H54 (cell line): ENCODE measurements at places on chromosomes 7 and 10.

DNA sequence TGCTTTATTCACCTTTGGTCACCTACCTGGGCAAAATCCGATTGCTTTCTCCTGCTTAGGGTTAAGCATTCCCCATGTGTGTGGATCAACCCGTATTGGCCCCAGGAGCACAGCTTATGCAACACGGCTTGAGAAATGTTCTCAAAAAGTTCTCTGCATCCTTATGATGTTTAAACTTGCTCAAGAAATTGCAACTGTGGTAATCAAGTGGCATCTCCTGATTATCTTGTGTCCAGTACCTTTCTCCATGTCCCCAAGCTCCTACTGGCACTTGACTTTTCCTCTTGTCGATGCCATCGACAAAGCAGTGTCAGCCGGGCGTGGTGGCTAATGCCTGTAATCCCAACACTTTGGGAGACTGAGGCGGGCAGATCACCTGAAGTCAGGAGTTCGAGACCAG, 4.7 kb upstream of the PKD2L1 start:
- DNase-seq: no peak

- DNase-seq: no peak
Observed at GRCh38 chr10:43198682-43199005, 60.4 kb downstream of the CSGALNACT2 start.

- DNase-seq: no peak
Observed at GRCh38 chr10:132548869-132549268, 11.3 kb downstream of the INPP5A start.

- peak; percentile 82 for DNase-seq
Observed at GRCh38 chr10:110336111-110336721, 31.5 kb upstream of the SMNDC1 start.

DNA sequence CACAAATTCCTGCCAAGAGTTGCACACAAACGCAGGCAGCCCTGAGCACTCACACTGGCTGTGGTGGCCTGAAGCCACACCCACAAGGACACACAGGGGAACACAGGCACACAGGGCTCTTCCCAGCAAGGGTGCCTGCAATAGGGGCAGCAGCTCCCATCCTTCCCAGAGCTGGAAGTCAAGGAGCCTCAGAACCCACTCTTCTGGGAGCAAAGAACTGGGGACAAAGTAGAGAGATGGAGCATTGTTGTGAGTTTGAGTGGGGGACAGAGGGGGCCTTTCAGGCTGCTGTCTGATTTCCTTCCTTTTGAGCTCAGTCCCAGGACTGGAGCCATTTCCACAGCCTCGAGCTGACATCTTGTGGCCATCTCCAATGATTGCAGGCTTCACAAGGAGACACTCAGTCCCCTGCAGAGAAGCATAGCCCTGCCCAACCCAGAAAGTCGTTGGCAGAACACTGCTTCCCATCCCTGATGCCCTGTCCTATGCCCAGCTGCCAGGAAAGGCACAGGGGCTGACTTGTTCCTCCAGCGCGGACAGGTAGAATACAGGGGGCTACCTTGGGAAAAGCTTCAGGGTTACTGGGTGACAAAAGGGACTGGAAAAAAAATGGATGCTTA, 34.4 kb upstream of the SLF2 start:
- DNase-seq: peak; percentile 75

DNA sequence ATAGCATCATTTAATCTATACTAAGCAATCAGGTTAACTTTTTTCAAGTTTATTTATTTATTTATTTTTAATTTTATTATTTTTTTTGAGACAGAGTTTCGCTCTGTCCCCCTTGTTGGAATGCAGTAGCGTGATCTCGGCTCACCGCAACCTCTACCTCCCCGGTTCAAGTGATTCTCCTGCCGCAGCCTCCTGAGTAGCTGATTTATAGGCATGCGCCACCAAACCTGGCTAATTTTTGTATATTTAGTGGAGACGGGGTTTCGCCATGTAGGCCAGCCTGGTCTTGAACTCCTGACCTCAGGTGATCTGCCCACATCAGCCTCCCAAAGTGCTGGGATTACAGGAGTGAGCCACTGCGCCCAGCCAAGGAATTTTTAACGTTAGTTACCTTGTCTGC, 635 bp upstream of the MYPN start:
- no peak for DNase-seq

GRCh38 chr10:44820094-44820493, 91.0 kb upstream of the TMEM72 start:
- no peak for DNase-seq

DNA sequence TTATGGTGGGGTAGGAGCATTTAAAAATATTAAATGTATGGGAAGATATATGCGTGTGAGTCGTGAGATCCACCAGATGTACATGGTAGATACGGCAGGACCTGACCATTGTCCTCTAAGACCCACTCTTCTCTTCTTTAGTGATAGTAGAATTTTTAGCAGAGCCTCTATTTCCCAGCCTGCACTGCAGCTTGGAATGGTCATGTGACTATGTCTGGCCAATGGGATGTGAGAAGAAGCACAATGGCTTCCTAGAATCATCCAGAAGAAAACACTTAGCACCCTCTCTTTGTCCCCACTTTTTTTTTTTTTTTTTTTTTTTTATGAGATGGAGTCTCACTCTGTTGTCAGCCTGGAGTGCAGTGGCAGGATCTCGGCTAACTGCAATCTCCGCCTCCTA, 86.6 kb upstream of the CYTH3 start:
- no peak for DNase-seq

- DNase-seq: no peak
Observed at GRCh38 chr7:132548489-132549078, 27.7 kb downstream of the PLXNA4 start.

GRCh38 chr7:95917634-95918033, 145.3 kb downstream of the DYNC1I1 start:
- no peak for DNase-seq

- DNase-seq: no peak
Observed at GRCh38 chr10:5697342-5697741, 12.7 kb downstream of the TASOR2 start.

- peak; percentile 45 for DNase-seq
Observed at GRCh38 chr7:19442016-19442785, 266.6 kb downstream of the POLR1F start.

- no peak for DNase-seq
Observed at GRCh38 chr7:139532636-139533155, 9.2 kb downstream of the CLEC2L start.

- DNase-seq: no peak
Observed at GRCh38 chr10:96208946-96209345, 62.4 kb downstream of the BLNK start.

GRCh38 chr7:51702673-51703072, 386.1 kb upstream of the COBL start:
- no peak for DNase-seq

- DNase-seq: no peak
Observed at GRCh38 chr7:130853503-130854279, 119.7 kb upstream of the KLF14 start.

DNA sequence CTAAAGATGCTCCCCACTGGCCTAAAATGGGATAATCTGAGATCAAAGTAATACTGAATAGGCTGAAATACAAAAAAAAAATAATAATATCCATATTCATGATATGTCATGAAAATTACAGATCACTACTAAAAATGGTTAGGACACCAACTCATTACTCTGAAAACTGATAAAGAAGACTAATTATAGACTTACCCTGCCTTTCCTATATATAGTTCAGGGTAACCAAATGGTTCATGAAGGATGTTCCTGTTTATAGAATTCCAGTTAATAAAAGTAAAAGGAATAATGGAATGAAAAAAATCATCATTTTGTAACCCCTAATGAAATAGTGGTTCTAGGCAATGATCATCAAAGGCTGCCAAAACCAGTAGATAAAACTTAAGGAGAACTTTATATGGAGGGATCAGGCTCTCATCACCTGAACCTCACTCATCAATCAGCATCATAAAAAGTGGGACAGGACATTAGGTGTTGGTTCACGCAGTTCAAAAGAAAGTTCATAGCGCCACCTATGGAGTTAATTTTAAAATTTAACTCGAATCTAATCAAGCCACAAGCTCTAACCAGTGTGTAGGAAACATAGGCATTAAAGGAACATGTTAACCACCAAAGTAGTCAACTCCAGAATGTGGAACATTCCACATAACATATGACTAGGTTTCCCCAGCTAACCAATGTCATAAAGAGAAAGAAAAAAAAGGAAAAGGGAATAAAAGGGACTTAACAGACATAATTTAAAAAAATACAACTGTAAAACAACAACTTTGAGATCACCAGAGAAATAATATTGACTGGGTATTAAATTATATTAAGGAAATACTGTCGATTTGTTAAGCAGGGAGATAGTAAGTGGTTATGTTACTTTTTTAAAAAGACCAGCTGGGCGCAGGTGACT, 35.7 kb downstream of the P4HA1 start:
- no peak for DNase-seq

DNA sequence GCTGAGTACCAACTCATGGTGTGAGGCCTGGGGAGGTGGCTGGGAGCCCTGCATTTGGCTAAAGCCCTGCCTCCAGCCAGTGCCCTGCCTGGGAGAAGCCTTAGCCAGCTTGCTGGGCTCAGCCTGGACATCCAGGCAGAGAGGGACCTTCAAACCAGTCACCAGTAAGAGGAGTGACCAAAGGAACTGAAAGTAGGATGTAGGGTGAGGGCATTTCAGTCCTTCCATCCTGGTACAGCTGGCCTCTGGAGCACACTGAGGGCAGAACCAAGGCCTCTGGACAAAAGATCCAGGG, 124.8 kb downstream of the ADCY1 start:
- DNase-seq: no peak

GRCh38 chr10:102660888-102661657, 16.8 kb downstream of the TRIM8 start:
- no peak for DNase-seq

DNA sequence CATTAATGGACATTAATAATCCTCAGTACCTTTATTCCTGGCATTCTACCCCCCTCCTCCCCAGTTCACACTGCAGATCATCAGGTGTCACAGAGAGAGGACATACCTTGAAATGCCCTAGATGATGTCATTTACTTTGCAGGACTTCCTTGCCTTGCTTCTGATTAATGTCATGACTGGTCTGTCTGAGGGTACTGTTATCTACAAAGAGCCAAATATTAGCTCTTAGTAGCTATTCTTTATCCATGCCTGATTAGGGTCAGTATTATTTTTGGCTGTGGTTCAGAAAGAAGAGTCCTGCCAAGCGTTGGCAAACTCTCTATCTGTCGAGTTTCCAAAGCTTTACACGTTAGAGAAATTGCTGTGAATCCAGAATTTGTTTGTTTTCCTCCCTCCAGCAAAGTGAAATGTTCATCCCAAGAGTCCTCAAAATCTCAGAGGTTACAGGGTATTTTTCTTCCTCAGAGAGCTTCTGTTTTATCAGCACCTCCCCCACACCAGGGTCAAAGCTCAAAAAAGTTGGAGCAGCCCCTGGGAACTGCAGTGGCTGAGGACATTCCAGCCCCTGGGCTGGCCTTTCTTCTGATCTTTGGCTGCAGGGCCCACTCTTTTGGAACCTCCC, 12.6 kb downstream of the SCD start:
- no peak for DNase-seq

DNA sequence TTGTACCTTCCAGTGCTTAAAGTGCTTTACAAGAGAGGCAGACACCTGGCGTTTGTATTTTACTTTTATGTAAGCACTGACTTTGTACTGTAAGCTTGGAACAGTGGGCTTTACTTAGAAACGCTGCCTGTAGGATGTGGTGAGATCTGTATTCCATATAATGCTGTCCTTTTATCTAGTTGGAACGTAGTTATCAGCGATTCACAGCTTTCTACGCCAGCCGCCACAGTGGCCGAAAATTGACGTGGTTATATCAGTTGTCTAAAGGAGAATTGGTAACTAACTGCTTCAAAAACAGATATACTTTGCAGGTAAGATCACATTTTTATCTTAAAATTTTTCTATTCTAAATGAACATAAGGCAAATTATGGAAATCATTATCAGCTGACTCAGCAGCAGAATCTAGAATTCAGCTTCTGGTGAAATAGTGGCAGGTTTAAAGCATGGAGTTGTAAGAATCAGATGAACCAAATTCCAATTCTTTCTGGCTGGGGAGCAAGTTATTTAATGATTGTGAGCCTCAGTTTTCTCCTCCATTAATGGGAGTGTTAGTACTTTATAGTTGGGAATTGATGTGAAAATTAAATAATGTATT, 91.5 kb downstream of the CUL1 start:
- no peak for DNase-seq

- DNase-seq: no peak
Observed at GRCh38 chr7:157973971-157974677, 613.5 kb downstream of the PTPRN2 start.

DNA sequence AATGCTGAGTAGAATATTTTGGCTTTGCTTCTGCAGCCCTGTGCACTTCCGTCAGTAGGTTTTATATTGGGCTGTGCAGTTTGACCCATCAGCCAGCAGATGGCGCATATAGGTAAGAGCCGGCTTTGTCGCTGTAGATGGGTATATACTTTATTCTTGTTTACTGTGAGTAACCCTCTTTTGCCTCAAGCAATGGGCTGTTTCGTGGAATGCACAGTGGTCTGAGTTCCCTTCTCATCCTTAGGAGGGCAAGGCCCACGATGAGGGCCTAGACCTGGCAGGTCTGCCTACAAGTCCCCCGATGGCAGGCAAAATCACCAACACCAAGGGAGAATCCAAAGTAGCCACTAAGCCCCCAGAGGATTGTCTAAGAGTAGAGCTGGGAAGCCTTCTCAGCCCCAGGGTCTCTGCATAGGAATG, 1002.9 kb upstream of the KCND2 start:
- DNase-seq: peak; percentile 12

DNA sequence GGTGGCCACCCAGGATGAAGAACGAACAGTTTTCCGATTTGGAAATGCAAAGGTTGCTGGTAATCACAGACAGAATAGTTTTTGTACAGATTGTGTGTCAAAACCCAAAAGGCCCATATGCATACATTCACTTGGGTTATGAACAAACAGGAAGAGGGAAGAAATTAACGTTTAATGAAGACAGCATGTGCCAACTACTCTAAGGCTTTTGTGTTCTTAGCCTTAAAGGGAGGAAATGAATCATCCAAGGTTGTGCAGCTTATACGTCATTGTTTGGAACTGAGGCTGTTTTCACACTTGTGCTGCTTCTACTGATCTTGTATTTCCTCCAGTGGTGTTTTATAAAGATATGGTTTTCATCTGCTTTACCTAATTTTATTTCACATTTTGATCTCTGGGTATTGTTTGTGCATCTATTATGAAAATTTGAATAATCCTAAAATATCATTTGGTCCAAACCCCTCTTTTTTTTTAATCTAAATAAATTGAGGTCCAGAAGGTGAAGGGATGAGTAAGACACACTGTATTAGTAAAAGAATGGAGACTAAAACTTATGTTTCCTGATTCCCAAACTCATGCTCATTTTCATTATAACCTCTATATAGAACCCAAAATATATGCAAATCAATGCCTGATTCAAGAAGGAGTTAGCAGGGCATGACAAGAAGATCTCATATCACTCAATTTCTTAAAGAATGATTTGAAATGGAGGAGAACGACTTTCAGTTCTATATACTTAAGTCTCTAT, 373.1 kb downstream of the THSD7A start:
- DNase-seq: peak; percentile 6

GRCh38 chr7:107993891-107994291, 9.1 kb downstream of the LAMB1 start:
- DNase-seq: no peak
